ENCODE measurements at places on chromosomes 16 and 17.

DNA sequence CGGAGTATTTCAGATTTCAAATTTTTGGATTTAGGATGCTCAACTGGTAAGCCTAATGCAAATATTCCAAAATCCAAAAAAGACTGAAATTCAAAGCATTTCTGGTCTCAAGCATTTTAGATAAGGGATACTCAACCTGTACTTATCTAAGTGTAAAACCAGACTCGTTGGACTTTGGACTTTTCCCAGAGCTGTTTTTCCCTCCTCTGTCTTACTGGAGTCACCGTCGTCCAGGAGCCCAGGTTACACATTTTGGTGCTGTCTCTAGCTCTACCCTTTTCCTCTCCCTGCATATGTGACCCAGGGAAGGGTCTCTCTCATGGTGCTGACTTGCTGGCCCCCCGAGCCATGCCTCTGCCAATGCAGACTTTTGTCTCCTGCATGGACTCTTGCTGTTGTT is 46.0 kb upstream of the MMP2 start:
- no peak for DNase-seq

DNA sequence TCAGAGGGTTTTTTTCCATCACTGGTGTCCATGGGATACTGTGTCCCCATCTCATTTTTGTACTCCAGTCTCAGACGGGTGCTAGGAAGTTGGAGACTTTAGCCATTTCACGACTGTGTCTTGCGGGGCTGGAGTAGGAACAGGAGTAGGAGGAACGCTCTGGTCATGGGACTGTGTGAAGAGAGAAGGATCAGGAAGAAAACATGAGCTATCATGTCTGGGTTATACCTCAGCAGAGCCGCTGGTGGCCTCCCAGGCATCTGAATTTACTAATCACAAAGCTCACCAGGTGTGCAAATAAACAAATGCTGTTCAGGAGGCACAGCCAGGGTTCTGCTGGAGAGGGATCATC is 225.4 kb downstream of the SEC14L1 start:
- DNase-seq: no peak

- DNase-seq: no peak
These were observed 2.3 kb downstream of the PIEZO1 start for GRCh38 chr16:88782454-88783390.

- DNase-seq: no peak
These were observed 39.0 kb downstream of the GLG1 start for GRCh38 chr16:74567901-74568300.

GRCh38 chr16:2701713-2702437 is 18.1 kb downstream of the PRSS27 start:
- no peak for DNase-seq

GRCh38 chr17:1787301-1787902 is 25.5 kb downstream of the SERPINF1 start:
- no peak for DNase-seq

DNA sequence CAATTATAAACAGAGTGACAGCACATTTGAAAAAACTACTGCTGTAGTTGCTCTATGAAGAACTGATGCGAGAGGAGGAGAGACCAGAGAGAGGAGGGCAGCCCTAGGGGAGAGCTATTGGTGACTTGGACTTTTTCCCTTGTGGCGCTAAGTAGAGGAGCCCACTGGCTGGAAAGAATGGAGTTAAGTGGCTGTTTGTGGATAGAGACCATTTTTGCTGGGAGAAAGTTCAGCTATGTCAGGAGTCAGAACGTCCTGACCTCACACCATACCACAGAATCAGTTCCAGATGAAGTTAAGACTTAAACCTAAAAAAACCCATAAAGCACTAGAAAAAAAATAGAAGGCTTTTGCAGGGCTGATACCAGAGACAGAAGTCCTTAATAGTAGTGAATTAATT is 2.0 kb downstream of the POLR2A start:
- no peak for DNase-seq
